ENCODE measurements at places on chromosomes 6 and 20. TPM values are rescaled to one million over a fixed set of nuclear protein-coding genes. Genes with fewer than 3 reads are reported as not detected.
A peak's percentile ranks its signal among the peaks of the same experiment; 100 is the strongest.

STK38 gene
- 35.3 TPM for polyA plus RNA-seq

DNA sequence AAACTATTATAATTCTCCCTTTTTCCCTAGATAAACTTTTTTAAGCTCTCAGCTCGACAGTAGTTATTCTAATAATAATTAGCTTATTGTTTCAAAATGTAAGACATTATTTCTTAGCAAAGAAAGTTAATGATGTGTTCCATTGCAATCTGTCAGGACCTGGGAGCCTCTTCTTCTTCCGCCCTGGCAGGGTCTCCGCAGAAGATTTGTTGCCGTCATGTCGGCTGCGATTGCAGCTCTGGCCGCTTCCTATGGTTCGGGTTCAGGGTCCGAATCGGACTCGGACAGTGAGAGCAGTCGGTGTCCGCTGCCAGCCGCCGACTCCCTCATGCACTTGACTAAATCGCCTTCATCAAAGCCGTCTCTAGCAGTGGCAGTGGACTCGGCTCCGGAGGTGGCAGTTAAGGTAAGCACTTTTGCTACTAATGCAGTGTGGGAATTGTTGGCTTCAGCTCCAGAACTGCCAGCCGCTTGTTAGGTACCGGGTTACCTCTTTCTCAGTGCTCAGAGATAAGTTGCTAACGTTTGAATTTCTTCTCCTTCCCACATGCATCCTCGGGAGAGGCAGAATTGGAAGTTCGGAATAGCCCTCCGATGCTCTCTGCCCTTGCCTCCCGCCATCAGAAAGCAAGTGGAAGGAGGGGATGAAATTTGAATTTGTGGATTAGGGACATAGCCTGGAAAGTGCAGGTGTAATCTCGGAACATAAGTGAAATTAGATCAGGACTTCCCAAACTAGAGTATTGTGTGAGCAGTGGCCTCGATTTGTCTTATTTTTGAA lies at the start of gene CDC40:
Gene CDC40, plus strand, starts transcription at position 200 of the 781 bp plus-strand sequence. Its CDS starts 18 bp downstream, at position 218.
- no peaks in the 10 kb centered on the region for H3K27me3 ChIP-seq
- DNase-seq = peak; percentile 70
- H3K4me1 ChIP-seq = peaks cover 19% of the 10 kb centered on the region
- H3K4me3 ChIP-seq = peak within 1 kb of the TSS; percentile 91
- peak within 1 kb of the TSS; percentile 98 for H3K27ac ChIP-seq

GRCh38 chr6:36803482-36803881 lies 35.8 kb downstream of the CPNE5 start:
- no peaks in the 10 kb centered on the region for H3K36me3 ChIP-seq
- DNase-seq = no peak
- no peaks in the 10 kb centered on the region for H3K27me3 ChIP-seq
- H3K4me3 ChIP-seq = no peak overlapping the region
- H3K27ac ChIP-seq = no peak overlapping the region

DNA sequence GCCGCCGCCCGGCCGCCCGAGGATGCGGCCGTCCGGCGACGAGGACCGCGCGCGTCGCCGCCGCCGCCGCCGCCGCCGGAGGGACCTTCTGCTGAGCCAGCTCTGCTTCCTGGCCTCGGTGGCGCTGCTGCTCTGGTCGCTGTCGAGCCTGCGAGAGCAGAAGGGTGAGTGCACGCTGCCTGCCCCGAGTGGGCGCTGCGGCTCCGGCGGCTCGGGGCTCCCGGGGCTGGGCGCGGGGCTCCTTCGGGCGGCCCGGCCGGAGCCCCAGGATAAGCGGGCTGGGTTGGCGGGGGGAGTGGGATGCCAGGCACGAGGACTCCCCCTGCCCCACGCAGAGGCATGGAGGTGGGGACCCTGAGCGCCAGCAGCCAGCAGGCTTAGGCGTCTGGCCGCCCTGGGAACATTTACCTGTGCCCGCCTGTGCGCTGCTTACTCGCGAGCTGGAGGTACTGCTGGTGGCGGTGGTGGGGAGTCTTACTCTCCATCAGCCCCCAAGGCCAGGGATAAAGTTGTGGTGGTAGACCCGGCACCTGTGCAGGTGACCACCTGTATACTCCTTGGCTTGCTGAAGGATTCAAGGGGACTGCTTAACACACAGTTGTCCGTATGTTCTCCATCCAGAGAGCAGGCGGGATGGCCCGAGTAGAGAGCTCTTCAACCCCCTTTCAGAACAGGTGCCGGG lies 520 bp downstream of the SLC24A3 start:
- H3K27me3 ChIP-seq = peaks cover 40% of the 10 kb centered on the region
- H3K27ac ChIP-seq = no peak overlapping the region
- no peaks in the 10 kb centered on the region for H3K36me3 ChIP-seq
- H3K4me1 ChIP-seq = no peaks in the 10 kb centered on the region
